NCI-H1417 treated with DMSO at 0.1 percent for 48 hours (cell line): ENCODE measurements at places on chromosomes 3 and 15.

DNA sequence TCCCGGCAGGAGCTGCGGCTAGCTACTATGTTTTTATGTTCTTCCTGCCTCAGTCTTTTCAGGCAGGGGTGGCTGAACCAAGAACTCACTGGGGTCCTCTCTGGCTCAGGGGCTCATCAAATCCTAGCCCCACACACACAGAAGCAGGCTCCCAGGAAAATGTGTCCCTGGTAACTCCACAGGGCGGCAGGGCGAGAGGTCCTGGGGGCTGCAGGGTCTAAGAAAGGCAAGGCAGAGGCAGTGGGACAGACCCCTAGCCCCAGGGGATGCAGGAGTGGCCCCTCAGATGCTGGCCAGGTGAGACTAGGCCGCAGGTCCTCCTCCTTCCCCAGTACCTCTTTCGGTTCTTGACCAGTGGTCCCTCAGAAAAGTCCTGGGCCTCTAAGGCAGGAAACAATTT, 48.9 kb downstream of the PTH1R start:
- no peak for DNase-seq

DNA sequence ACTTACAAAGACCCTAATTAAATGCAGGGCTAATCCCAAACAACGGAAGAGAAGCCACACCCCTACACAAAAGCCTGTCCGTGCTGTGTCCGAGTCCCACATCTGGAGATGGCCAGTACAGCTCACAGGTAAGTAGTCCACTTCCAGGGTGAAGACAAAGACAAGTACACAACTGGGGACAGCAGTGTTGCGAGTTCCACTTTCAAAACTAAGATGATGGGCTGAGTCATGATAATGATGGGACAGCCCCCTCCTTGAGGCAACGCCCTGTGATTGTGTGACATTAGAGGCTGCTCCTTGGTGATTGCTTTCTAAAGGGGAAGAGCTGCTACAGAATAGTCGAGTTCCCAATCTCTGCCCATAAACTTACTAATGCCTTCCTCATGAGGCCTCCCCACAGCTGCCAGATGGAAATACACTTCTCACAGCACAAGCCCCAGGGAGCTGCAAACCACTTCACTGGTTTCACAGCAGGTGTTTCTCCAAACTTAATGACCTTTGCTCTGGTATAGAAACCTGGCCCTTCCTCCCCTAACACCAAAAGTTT, 27.6 kb downstream of the RFT1 start:
- DNase-seq, result no peak

DNA sequence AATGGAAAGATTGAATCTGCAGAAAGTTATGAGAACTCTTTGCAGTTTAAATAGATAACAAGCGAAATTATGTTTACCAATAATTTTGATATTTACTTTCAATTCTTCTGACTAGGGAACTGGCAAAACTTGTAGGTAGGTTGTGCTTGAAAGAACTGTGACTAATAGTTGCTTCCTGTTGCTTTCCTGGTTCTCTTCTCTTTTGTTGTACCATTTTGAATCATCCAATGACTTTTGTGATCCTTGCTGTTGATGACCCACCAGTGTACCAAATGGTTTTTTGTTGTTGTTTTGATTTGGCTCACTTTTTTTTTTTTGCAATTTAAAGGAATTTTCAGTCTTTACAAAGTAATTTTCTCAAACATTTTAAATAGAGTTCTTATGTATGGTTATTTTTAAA, 64.9 kb upstream of the DCBLD2 start:
- DNase-seq, result no peak

GRCh38 chr3:129611812-129612533, 5.5 kb upstream of the PLXND1 start:
- no peak for DNase-seq

DNA sequence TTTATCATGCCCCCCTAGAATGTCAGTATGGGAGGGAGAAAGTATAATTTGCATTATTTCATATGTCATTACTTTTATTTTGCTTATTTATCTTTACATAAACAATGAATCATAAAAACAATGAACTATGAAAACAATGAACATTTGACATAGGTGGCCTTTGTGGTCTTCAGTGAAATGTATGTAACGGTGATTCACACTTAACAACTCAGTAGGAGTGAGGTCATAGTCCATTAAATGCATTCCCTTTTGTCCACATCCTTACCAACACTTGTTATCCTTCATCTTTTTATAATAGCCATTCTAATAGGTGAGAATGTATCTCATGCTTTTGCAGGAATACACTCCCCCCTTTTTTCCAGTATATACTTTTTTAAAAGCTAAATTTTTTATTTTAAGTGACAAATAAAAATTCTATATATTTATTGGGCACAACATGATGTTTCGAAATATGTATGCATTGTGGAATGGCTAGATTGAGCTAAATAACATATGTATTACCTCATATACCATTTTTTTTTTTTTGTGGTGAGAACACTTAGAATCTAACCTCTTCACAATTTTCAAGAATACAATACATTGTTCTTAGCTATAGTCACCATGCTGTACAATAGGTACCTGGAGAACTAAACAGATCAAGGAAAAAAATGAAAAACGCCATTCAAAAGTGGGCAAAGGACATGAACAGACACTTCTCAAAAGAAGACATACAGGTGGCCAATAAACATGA, 189.5 kb downstream of the WDR72 start:
- DNase-seq, result no peak

GRCh38 chr3:102714567-102714966, 279.8 kb downstream of the ZPLD1 start:
- DNase-seq, result no peak

GRCh38 chr3:108102420-108103039, 11.7 kb upstream of the CD47 start:
- DNase-seq, result no peak

- DNase-seq, result no peak
Measured at GRCh38 chr15:36330598-36330997, 248.8 kb upstream of the CDIN1 start.

- DNase-seq, result no peak
Measured at GRCh38 chr3:45118615-45119071, 27.5 kb downstream of the CDCP1 start.

DNA sequence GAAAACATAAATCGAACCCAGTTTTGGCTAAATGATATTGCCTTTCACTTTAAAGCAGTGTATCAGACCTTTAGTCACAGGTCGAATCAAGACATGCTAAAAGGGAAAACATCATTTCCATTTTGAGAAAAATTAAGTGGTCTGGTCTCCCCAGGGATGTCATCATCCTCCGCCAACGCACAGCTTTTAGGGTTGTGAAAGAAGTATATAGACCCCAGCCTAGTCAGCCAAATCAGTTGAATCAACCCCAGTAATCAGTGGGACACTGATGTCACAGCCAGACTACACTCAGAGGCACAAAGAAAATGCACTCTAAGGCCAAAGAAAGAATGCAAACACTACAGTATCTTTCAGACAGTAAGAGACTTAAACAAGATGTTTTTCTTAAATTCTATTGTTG, 187.4 kb downstream of the ZIC4 start:
- no peak for DNase-seq

DNA sequence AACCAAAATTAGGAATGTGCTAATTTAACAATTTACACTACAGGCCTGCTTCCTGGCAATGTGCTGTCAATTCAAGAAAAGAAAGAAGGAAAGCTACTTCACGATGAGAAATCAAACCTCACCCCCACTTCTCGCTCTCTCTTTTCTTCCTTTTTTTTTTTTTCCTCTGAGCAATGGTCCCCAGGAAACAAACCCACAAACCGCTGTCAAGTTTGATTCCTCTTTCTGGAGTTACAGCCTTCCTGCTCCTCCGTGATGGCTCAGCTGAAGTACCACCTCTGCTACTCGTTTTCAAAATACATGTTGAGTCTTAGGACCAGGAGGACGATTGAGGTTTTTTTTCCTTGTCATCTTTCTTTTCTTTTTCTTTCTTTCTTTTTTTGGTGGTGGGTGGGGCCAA, 3.4 kb upstream of the TRIM71 start:
- DNase-seq, result no peak

GRCh38 chr3:120659285-120659684, 22.8 kb downstream of the HGD start:
- DNase-seq, result no peak

DNA sequence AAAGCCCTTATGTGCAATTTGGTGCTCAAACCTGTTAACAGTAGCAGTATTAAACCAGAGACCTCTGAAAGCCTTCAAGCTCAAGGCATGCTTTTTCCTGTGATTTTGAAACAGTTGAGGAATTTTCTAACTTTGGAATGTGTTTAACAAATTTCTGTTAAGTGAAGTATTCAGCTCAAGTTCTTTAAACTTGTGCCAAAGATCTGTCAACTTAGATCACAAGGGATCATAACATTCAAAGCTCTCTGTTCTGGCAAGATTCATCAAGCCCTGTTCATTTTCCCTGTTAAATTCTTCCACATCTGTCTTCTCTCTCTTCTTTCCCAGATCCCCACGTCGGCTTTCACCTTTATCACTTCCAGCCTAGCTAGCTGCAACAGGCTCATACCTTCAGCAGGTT, 28.8 kb upstream of the RYK start:
- DNase-seq, result no peak

DNA sequence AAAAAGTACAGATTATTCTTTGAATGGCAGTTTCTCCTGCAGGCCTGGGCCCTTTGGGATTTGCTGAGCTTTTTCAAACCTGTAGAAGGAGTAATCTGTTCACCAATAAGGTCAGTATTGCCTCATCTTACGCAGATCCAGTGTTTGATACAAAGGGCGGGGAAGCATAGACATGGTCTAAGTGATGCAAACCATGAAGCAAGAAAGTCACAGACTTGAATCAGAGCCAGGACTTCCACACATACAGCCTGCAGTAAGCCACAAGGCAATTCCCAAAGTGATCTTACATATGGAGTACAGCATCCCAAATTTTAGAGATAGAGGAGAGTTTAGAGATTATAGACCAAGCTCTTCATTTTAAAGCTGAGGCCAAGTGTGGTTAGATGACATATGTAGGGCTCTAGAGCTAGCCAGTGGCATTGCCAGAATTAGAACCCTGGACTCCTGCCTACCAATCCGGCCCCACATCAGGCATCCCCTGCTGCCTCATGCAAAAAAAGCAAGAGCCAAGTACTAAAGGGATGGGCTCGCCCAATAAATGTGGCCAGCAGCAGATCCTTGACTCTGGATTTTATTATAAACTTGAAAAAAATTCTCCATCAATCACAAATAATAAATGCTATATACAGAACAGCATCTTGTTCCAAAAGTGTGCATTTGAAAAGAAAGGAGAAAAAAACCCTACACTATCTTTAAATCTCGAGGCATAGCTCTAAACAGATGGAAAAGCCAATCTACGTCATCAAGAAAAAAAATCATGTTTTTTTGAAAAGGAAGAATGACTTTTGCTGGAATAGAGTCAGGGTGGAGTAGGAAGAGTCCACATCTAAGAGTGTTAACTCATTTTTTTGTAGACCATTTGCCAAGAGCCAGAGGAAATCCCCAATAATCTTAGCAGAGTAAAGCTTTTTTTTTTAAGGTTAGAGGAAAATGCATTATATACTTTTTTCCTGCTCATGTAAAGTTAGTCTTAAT, 24.0 kb downstream of the ABI3BP start:
- no peak for DNase-seq

GRCh38 chr15:36827824-36828223, 248.4 kb downstream of the CDIN1 start:
- DNase-seq, result no peak

DNA sequence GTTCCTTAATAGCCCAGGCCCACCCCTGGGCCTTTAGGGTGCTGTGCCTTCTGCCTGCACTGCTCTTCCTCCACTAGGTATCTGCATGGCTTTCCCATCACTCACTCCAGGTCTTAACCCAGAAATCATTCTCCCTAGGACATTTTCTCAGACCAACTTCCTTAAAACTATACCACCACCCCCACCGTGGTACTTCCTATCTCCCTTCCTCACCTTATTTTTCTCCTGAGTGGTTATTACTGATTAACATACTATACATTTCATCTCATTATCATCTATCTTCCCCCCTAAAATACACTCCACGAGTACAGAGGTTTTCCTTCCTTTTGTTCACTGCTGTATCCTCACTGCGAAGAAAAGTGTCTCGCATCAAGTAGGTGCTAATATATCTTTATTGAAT, 115.2 kb downstream of the ANO10 start:
- no peak for DNase-seq

DNA sequence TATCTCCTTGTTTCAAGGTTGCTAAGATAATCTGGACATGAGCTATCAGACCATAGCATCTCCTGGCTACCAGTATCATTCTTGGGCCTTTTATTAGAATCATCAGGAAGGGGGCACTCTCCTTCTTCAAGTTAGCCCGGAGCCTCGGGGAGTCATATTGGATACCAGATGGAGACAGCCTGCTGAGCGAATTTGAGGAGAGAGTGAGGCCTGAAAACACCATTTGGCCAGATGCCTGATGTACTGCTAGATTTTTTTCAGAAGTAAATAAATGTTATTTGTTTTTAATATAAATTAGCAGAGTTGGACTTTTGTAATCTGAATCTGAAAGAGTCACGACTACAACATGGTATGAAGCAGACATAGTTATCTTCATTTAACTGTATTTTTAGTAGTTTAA, 848.6 kb downstream of the IGSF11 start:
- DNase-seq, result no peak

GRCh38 chr15:29470311-29470710, 200.7 kb upstream of the NSMCE3 start:
- DNase-seq, result no peak

GRCh38 chr3:149473357-149474249, 894 bp upstream of the TM4SF4 start:
- DNase-seq, result no peak

DNA sequence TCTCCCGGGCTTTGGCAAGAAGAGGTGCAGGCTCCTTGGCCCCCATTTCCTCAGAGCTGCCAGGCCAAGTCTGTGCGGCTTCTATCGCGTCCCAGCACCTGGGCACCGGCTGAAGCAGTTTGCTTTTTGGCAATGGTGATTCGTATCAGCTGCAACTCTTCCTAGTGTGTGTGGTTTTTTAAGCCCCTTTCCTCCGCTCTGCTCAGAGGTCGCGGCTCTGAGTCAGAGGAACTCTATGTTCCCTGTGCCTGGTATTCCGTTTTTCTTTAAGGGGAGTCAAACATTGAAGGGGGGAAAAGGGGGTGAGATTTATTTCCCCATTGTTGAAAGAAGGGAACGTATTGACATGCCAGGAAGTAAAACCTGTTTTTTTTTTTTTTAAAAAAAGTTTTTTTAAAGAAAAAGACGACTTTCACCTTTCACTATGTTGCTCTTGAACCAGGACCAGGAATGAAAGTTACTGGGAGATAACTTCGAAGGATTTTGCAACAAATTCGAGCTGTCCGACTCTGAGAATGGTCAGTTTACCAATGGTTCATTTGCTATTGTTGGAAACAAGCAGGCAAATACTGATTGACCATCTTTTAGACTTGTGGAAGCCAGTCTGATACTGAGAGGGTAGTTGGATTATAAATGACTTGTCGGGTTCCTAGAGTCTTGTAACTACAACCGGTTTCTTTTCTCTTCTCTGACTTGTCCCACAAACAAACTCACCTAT, 1.1 kb downstream of the ARMC8 start:
- DNase-seq, result no peak

- peak; percentile 7 for DNase-seq
Measured at GRCh38 chr3:61685755-61686154, 124.4 kb downstream of the PTPRG start.
